ENCODE measurements at places on chromosomes 5 and 9.

DNA sequence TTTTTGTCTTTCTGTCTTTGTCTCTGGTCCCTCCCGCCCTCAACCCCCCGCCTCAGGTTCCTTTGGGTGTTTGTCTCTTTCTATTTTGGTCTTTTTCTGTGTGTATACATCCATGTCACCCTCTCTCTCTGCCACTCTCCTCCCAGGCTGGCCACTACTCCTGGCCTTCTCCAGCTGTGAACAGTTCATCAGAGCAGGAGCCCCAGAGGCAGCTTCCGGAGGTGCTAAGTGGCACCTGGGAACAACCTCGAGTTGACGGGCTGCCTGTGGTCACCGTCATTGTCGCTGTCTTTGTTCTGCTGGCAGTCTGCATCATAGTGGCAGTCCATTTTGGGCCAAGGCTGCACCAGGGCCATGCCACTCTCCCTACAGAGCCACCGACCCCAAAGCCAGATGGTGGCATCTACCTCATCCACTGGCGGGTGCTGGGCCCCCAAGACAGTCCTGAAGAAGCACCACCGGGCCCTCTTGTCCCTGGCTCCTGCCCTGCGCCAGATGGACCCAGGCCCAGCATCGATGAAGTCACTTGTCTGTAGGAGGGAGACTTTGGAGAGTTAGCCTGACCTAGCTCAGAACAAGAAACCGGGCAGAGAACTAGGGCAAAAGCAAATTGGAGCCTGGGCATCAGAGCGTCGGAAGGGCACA, 1.7 kb downstream of the SMIM33 start:
- DNase-seq = no peak

- no peak for DNase-seq
These were observed 150.4 kb downstream of the C5orf15 start for GRCh38 chr5:133818031-133818431.

- DNase-seq = no peak
These were observed 20.0 kb upstream of the CREBRF start for GRCh38 chr5:173035904-173036707.

GRCh38 chr9:123434619-123435240, 78.7 kb downstream of the CRB2 start:
- no peak for DNase-seq

- no peak for DNase-seq
These were observed 31.1 kb downstream of the OR2K2 start for GRCh38 chr9:111298731-111299598.

GRCh38 chr9:133421615-133422542, at the start of gene ADAMTS13:
TSS of gene ADAMTS13 (plus strand) at chr9:133422367. CDS start at chr9:133422444, 77 bp downstream.
- no peak for DNase-seq

GRCh38 chr5:4628645-4629385, 511.3 kb upstream of the ADAMTS16 start:
- DNase-seq = no peak

GRCh38 chr5:757346-757930, 27.1 kb downstream of the ZDHHC11B start:
- no peak for DNase-seq

- no peak for DNase-seq
These were observed 31.6 kb downstream of the PTGS1 start for GRCh38 chr9:122402403-122402871.

DNA sequence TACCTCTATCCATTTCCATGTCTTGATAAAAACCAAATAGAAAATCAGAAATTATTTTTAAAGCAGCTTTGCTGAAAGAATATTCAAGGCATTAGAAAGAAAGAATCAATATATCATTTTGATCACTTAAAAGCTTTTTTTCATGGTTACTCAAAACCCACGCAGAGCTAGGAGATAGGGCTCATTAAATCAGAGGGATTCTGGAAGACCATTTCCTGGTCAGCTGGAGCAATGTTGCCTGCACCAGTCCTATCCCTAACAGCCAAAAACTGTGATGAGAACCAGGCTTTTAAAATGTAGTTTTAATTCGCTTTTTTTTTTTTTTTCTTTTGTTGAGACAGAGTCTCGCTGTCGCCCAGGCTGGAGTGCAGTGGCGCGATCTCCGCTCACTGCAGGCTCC, 72.3 kb downstream of the ARSB start:
- no peak for DNase-seq

GRCh38 chr5:107930891-107931290, 260.2 kb upstream of the EFNA5 start:
- no peak for DNase-seq

DNA sequence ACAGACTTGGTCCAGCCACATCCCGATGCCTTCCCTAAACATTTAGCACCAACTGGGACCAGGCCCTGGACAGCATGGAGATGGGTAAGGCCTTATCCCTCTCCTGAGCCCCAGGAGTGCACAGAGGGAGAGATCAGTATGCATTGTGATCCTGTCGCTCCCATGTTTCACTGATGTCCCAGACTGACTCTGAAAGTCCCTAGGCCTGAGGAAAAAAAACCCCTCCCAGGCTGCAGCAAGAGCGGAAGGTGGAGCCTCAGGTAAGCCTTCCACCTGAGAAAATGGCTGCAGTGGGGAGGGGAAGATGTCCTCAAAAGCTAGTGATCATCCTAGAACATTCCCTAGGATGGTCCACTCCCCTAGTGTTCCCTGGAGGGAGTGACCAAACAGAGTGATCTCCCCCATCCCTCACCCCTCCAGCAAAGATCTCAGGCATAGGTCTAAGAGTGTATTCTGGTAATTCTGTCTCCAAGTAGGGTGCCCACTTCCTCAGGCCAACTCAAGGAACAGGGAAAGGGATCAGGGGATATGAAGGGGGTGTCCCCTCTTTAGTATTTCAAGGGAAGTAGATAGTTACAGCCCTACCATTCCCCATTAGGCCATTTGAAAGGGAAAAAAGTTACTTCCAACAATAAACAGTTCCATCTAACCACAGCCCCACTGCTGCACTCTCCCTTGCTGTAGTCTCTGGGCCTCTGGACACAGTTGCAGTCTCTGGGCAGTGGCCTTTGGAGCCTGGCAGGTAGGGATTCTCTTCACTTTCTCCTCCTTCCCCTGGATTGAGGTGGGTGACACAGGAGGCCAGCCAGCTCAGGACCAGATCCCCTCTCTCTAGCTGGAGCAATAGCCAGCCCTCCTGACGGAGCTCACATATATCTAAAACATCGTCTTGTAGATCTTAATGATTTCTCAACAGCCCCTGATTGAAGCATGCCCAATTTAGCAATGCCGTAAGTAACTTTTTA, 6.8 kb upstream of the CXXC5 start:
- DNase-seq = no peak

DNA sequence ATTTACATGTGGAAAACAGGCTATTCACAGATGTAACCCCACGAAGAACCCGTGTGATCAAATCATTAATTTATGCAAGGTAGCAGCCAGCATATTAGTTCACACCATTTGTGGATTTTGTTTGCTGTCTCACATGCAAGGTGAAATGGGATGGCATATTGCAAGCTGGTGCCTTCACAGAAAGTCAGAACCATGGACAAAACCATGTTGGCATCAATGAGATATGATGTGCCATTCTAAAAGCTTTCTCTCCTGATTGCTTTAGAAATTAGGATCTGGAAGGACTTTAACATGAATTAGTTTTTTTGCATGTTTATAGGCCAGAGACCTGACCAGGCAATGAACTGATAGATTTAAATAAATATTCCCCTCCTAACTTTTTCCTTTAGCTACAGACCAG, 129.3 kb downstream of the SEMA6A start:
- no peak for DNase-seq

- DNase-seq = no peak
These were observed 15.5 kb downstream of the B4GALT1 start for GRCh38 chr9:33151601-33152000.

GRCh38 chr5:57778501-57779091, 296.0 kb upstream of the ACTBL2 start:
- no peak for DNase-seq

All from CD4-positive, alpha-beta T cell treated with Interferon gamma for 1 hour (primary cell).